ENCODE measurements at places on chromosomes 7 and 10.

DNA sequence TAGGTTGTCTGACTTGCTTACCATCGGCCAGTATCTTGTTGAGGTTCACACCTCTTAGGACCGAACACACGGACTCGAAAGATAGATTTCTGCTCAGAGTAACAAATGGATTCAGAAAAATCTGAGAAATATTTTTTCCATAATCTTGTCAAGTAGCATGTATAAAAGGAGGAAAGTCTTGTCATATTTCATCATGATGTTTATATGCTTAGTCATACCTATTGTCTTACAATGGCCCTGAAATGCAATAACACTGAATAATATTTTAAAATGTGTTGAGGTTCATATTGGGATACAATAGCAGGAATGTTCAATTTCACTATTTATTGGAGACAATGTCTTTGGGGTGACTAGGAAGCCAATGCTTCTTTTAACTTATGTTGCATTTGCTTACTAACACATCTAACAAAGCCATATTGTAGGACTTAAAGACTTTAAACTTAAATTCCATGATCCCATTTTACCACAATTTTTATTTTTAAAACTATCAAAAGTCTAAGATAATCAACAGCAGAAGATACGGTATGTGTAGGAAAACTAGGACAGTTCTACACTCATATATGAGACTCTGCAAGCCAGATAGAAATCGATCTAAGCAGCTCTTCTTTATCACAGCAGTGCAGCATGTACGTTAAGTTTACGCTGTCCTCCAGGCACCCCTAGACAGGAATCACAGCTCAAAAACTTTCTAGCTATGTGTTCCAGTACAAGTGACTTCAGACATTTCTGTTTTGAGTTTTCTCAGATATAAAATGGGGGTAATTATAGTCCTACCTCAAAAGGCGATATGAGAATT, 135.7 kb upstream of the CAV2 start:
- no peak for DNase-seq

GRCh38 chr7:87570178-87570577, 30.5 kb downstream of the ABCB1 start:
- no peak for DNase-seq

DNA sequence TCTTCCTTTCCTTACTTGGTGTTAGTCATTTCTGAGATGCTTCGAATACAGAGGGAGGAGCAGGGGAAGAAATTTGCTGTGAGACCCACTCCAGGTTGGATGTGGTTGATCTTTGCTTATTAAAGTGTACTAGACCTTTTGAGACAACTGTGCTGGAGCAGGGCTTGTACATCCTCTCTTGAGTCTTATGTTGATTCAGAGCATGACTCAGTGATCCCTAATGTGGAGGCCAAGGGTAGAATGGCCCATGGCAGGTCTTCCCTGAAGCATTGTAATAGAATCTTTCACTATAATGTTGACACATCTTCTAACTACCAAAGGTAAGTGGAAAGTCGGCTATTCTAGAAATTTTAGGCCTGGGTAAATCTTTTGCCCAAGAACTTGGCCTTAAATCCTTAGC, 17.0 kb upstream of the SFR1 start:
- DNase-seq: no peak

GRCh38 chr10:11898372-11899066, 75.4 kb downstream of the PROSER2 start:
- no peak for DNase-seq

DNA sequence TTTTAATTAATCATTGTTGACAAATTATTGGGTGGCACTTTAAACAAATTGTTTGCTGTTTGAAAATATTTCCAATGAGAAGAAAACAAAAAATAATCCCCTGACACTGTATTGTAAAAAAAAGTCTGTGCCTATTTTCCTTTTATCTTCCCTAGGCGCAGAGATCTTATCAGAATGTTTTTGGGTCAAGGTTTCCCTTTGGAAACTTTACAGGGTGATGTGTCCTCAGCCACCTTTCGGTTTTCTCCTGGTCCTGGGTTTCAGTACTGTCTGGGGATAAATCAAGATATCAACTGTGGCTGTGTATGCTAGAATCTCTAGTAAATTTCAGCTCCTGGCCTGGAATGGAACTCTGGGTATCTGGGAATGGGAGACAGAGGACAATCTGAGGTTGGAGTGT, 1.4 kb downstream of the ZNF107 start:
- DNase-seq: no peak
